ENCODE measurements at places on chromosomes 6 and 20.

DNA sequence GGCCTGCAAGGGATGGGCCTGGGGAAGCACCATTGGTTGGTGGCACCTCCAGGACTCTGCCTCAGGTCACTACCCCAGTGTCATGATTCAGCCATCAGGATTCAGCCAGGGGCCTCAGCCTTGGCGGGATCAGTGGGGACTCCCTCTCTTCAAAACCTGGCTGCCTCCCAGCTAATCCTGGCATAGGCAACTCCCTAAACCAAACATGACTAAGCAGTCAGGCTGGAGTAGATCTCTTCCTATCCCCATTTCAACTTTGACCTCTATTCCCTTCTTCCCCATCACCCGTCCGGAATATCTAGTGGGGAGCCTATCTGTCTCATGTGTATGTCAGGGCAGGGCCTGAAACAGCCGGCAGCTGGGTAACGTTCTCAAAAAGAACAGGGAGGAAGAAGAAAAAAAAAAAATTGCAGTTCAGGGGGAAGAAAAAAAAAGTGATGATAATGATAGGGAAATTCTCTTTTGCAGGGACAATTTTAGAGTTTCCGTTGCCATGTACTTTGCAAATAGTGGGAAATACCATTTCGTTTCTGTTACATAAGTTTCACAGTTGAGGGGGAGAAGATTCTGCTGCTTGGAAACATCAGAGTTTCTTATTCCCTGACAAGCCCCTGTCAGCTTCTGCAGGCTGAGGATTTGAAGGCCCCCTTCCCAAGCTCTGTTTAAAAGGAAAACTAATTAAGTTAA lies 4.1 kb upstream of the PREX1 start:
- DNase-seq = no peak

- no peak for DNase-seq
Measured at GRCh38 chr6:80468398-80468797, 361.9 kb downstream of the BCKDHB start.

GRCh38 chr20:34076952-34077351 lies 35.1 kb downstream of the EIF2S2 start:
- no peak for DNase-seq

DNA sequence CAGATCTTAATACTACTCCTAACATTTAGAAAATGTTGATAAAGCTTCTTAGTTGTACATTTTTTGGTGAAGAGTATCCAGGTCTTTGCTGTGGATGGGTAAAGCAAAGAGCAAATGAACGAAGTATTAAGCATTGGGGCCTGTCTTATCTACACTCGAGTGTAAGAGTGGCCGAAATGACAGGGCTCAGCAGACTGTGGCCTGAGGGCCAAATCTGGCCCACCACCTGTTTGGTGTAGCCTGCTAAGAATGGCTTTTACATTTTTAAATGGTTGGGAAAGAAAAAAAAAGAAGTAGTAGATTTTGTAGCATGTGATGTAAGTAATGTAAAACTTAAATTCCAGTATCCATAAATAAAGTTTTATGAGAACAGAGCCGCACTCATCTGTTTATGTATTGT lies 19.4 kb upstream of the MAPK13 start:
- no peak for DNase-seq

- no peak for DNase-seq
Measured at GRCh38 chr6:34230653-34231371, 5.9 kb upstream of the HMGA1 start.

GRCh38 chr20:1846876-1847275 lies 48.3 kb upstream of the SIRPA start:
- no peak for DNase-seq

GRCh38 chr6:13674533-13675190 lies 37.0 kb downstream of the RANBP9 start:
- DNase-seq = no peak

GRCh38 chr6:5214570-5215052 lies 46.1 kb downstream of the LYRM4 start:
- no peak for DNase-seq

- DNase-seq = no peak
Measured at GRCh38 chr6:24448396-24448795, 41.0 kb downstream of the GPLD1 start.

DNA sequence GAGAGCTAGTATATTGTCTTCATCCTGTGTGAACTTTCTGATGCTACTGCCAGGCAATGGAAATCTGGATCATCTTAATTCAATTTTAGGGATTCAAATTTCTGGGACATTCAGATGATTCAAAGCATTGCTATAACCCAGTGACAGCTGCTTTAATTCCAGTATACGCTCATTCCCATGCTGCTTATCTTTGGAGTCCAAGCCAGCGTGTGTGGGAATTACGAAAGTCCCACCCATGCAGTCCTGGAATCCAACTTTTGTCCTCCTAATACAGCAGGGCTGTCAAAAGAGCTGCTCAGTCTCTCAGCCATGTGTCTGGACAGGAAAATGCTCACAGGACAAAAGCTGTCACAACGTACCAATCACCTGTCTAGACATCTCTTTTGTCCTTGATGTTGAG lies 219.8 kb downstream of the LAMA2 start:
- no peak for DNase-seq

DNA sequence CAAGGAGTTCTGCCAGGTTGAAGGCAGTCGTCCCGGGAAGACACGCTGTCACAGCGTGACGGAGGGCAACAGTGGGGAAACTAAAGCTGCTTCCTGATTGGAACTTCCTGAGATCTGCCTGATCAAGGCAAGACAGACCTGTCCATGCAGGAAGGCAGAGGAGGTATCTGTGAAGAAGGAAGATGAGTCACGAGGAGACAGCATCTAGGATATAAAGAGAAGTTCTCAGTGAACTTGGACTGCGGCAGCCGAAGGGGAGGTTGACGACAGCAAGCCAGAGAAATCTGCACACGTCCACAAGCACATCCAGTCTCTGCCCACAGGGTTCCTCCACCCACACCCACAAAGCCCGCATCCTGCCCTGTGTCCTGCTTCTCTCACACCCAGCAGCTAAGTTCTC lies 38.6 kb downstream of the PREP start:
- DNase-seq = no peak

- DNase-seq = no peak
Measured at GRCh38 chr20:50267041-50267865, 76.6 kb downstream of the CEBPB start.

- no peak for DNase-seq
Measured at GRCh38 chr20:54051068-54051467, 19.3 kb downstream of the BCAS1 start.

DNA sequence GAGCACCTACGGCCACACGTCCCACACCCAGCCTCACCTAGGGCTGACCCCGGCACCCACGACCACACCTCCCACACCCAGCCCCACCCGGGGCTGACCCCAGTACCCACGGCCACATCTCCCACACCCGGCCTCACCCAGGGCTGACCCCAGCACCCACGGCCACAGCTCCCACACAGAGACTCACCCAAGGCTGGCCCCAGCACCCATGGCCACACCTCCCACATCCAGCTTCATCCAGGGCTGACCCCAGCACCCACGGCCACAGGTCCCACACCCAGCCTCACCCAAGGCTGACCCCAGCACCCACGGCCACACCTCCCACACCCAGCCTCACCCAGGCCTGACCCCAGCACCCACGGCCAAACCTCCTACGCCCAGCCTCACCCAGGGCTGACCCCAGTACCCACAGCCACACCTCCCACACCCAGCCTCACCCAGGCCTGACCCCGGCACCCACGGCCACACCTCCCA lies 36.7 kb downstream of the NINL start:
- DNase-seq = no peak

DNA sequence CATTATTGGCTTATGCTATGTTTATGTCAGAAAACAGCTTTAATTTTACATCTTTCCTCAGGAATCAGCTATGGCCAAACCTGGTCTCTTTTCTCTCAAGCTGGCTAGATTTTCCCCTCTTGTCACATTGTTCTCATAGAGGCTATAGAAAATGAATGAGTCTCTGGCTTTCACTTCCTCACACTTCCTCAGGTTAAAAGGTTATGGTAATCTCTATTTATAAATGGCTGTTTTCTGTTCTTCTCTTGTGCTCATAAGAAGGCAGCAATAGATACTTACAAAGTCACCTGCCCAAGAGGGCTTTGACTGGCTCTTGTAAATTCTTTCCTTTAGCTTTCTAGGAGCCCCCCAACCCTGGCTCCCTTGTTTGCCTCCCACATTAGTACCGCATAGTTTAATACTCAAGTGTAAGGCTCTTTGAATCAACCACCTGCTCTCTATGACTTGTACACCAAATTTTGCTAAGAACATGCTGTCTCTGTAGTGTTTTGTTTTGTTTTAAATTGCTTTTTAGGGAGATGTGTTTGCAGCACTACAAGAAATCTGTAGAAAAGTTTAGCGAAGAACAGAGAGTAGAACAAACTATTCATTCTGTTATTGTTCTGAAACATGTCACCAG lies 897.4 kb upstream of the CITED2 start:
- DNase-seq = no peak

- DNase-seq = no peak
Measured at GRCh38 chr6:102902471-102902870, 1509.0 kb downstream of the GRIK2 start.

- DNase-seq = no peak
Measured at GRCh38 chr6:16400248-16400760, 161.9 kb downstream of the GMPR start.

- no peak for DNase-seq
Measured at GRCh38 chr6:11251553-11252360, 19.3 kb upstream of the NEDD9 start.

DNA sequence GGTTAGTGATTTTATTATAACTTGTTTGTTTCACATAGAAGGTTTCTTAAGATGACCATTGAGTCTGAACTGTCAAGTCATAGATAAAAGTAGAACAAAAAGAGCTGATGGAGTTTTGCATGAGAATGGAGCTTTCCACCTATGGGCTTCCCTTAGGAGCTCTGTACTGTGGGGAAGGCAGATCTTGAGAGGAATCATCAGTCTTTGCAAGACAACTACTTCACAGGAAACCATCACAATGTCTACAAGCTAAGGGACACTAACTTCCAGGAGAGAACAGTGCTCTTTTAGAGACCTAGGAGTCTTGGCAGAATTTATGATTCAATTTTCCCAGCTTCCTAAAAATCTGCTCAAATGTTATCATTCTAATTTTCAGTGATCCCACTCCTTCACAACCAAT lies 78.2 kb downstream of the FBXO5 start:
- no peak for DNase-seq

- DNase-seq = no peak
Measured at GRCh38 chr6:107184435-107184834, 69.1 kb upstream of the BEND3 start.
